ENCODE measurements at places on chromosomes 6 and 20.

DNA sequence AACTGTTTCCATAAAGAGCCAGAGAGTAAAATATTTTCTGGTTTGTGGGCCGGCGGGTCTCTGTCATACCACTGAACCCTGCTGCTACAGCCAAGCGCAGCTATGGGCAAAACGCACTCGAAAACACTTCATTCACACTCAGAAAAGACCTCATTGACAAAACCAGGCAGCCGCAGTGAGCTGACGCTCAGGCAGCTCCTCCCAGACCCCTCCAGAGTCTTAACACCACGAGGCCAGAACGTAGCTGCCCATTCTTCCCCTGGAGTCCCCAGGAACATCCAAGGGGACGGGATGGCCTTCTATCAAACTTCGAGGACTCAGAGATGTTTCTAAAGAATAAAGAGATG is 35.6 kb upstream of the ZBP1 start:
- DNase-seq = no peak

DNA sequence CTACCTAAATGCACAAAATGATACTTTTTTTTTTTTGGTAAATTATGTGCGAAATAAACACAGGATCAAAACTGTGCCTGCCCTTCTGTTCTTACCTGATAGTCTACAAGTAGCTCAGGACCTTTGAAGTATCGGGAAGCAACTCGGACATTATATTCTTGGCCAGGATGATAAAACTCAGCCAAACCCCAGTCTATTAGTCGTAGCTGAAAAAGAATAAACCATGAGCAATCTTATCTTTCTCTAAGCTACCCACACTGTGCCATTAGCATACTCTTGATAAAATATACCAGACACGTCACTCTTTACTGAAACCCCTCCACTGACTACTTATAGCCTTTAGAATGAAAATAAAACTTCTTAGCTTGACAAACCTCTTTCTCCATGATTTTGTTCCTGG is 29.8 kb upstream of the TBC1D20 start:
- no peak for DNase-seq

GRCh38 chr6:142088858-142089216 is 43.9 kb upstream of the GJE1 start:
- no peak for DNase-seq

- no peak for DNase-seq
Measured at GRCh38 chr20:44208770-44209169, 1.8 kb downstream of the OSER1 start.

GRCh38 chr20:16528078-16528477 is 45.2 kb downstream of the KIF16B start:
- DNase-seq = no peak

DNA sequence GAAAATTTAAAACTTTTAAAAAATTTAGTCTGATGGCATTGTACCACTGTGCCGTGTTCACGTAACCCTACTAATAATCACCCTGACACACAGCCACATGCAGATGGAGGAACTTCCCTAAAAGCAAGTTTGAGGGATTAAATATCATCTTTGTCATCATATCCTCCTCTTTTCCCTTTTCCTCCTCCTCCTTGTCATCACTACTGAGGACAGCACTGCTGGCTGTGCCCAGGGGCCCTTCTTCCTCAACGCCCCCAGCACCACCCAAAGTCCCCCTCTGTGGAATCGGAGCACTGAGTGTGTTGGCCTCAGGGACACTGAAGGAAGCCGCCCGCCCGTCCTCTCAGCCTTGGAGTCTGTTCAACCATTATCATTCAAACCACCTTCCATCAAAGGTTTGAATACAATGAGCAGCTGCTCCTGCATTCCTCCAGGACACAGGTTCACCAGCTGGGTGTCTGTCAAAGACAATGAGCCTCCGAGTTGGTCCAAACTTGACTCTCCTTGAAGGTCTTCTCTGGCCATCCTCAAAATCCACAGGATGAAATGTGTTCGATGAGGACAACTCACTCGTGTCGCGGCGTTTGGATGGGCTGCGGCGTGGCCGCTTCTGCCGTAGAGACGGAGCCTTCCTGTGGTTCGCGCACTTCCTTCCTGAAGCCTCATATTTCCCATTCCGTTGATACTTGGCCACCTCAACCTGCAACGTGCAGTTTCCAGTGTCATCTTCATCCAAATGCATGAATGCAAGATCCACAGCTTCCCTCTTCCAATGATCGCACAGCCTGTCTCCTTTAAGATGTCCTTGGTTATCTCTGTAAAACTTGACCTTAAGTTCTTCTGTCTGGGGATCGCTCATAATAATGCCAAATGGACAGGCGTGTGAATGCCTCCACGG is 23.3 kb downstream of the NQO2 start:
- peak; percentile 34 for DNase-seq

- DNase-seq = no peak
Measured at GRCh38 chr20:17833036-17833674, 133.4 kb downstream of the BANF2 start.

DNA sequence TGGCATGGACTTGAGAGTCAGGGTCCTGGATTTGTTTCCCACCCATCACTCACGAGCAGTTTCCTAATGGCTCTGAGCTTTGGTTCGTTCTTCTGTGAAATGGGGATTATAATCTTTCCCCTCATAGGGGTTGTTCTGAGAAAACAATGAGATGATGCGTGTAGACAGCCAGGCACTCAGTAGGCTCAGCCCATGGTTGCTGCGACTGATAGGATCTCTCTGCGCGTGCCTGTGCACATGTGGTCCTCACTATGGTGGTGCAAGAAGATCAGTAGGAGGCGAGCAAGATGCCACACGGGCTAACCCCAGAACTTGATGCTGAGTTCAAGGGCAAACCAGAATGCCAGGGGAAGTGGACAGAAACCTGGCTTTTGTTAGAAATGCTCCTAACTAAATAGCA is 153.5 kb upstream of the KCNG1 start:
- no peak for DNase-seq

- DNase-seq = no peak
Measured at GRCh38 chr6:56156643-56157042, 90.7 kb downstream of the COL21A1 start.

DNA sequence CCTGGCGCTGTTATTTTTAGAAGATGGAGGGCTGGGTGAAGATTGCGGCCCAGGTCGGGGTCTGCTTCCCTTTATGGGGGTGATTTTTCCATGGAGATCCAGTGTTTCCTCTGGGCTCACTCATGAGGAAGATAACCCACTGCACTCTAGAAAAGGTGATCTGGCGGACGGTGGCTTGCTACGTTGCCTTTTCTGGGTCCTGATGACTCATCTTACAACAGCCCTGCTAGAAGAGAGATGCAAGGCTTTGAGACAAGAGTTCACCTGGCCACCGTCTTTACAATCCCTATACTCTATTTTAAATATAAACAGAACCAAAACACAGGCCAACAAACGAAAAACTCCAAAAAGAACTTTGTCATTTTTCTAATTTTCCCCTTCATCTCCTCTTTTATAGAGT is 182.1 kb upstream of the EXOC2 start:
- DNase-seq = no peak

DNA sequence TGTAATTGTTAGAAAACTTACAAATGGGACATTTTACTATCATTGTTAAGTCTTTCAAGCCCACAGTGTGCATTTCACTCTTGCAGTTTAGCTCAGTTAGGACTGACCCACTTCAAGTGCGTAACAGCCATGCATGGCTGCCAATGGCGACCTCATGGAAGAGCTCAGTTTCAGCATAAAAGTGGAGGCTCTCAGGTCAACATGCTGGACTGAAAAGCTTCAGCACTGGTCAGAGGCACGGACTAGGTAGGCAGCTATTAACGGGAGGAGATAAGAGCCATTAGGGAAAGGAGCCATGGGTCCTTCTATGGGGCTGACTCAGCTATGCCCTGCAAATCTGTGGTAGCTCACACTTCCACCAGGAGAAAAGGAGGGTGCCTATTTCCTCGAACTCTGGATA is 101.8 kb downstream of the TTLL2 start:
- DNase-seq = no peak

- DNase-seq = no peak
Measured at GRCh38 chr6:153117986-153118879, 12.8 kb downstream of the RGS17 start.

GRCh38 chr6:135438907-135439535 is 58.5 kb downstream of the AHI1 start:
- no peak for DNase-seq

DNA sequence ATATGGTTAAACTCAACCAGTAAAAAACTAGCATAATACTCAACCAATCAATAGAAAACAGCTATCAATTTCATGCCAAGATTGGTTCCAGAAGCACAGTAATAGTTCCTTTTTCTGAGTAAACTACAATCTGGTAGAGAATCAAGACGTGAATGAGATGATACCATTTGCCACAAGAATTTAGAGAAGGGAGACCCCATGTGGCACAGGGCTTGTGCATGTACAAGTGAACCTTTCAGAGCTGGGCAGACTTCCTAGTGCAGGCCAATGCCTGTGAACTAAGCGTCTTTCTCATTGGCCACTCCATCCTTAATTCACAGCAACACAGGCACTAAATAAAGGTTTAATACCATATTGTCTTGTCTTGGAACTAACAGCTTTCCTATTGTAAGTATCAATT is 213.5 kb downstream of the RFPL4B start:
- DNase-seq = no peak

GRCh38 chr6:99590728-99591672 is 15.6 kb upstream of the PRDM13 start:
- no peak for DNase-seq

- DNase-seq = no peak
Measured at GRCh38 chr20:47265984-47266383, 90.5 kb downstream of the ZMYND8 start.

DNA sequence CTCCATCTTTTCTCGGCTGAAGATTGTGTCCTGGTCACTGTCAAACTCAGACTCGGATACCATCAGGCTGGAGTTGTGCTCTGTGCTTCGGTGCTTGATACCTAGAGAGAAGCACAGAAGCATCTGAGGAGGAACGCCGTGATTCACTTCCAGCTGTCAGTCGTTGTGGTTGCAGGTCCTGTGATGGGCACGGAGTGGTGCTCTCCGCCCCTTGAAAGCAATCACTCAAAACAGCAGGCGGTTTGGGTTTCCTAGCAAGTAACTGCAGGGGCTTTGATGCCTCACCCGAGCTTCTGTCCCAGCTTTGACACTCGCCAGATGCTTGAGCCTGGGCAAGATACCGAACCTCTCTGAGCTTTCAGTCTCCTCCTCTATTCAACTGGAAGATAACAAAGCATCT is 52.5 kb downstream of the ALDH5A1 start:
- DNase-seq = peak; percentile 31

GRCh38 chr6:37013516-37014491 is 8.3 kb downstream of the FGD2 start:
- no peak for DNase-seq

DNA sequence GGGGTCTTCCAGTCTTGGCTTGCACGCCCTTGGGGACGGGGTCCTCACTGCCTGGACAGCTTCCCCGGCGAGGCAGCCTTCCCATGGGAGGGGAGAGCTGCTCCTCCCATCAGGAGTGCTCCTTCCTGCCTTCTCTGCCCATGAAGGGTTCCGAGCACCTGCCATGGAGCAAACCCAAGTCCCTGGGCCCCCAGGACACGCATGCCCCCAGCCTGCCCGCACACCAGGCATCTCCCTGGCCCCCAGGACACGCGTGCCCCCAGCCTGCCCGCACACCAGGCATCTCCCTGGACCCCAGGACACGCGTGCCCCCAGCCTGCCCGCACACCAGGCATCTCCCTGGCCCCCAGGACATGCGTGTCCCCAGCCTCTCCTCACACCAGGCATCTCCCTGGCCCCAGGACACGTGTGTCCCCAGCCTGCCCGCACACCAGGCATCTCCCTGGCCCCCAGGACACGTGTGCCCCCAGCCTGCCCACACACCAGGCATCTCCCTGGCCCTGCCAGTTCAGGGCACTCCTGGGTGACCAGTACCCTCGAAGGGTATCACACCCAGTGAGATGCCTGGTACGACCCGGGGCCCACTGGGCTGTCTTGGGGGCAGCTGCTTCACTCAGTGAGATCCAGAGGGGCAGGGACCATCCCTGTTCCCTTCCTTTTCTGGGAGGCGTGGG is 21.7 kb downstream of the COL20A1 start:
- DNase-seq = no peak

GRCh38 chr6:18707714-18708439 is 320.7 kb downstream of the RNF144B start:
- DNase-seq = no peak

GRCh38 chr6:45781890-45782289 is 233.8 kb downstream of the CLIC5 start:
- DNase-seq = no peak

GRCh38 chr6:3226481-3227362 is 731 bp downstream of the TUBB2B start:
- no peak for DNase-seq

GRCh38 chr6:35494161-35494563 is 2.7 kb downstream of the TEAD3 start:
- no peak for DNase-seq

DNA sequence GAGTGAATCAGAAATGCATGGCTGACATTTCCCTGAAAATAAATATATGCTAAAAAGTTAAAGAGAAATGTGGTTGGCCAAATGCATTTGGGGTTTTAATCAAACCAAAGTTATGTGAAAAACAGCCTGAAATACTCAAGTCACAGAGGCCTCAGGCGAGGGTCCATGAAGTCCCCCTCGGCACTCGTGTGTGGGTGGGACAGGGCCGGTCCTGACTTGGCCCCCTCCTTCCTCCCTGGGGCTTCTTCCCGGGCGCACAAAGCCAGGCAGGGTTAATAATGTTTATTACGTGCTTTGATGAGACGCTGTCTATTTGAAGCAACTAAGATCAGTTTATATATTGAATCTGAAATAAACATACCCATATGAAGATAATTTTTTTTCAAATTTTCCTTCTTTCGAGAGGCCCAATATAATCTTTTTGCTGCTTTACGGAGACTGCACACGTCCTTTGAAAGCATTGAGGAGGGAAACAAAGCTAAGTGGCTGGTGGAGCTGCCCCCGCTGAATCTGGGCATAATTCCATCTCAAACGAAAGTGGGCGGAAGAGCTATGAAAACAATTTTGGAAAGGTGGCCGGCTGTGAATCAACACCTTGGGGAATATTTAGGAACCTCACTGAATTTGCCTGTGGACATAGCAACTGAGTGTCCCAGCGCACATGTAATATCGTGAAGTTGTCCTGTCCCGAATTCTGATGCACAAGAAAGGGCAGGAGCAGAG is 55.8 kb upstream of the SMOC2 start:
- no peak for DNase-seq

DNA sequence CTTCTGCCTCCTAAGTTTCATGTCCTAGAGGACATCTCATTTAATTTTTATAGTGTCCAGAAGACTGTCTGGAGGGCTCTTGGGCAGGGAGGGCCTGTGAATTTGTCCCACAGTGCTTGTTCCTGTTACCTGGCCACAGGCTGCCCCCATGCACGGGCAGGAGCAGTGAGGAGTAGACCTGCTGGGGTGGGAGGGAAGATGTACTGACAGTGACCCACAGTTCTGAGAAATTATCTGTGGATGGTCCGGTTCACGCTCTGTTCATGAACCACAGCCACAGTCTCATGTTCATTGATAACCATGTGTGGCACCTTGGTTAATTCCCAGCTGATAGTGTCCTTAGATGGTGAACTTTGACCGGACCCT is 18.8 kb upstream of the ZNF831 start:
- no peak for DNase-seq

- peak; percentile 66 for DNase-seq
Measured at GRCh38 chr6:136365776-136366354, 76.2 kb upstream of the BCLAF1 start.

Data from CD4-positive, alpha-beta T cell treated with Interleukin-4 for 1 hour (primary cell).